ENCODE measurements at places on chromosomes 12 and 14.

DNA sequence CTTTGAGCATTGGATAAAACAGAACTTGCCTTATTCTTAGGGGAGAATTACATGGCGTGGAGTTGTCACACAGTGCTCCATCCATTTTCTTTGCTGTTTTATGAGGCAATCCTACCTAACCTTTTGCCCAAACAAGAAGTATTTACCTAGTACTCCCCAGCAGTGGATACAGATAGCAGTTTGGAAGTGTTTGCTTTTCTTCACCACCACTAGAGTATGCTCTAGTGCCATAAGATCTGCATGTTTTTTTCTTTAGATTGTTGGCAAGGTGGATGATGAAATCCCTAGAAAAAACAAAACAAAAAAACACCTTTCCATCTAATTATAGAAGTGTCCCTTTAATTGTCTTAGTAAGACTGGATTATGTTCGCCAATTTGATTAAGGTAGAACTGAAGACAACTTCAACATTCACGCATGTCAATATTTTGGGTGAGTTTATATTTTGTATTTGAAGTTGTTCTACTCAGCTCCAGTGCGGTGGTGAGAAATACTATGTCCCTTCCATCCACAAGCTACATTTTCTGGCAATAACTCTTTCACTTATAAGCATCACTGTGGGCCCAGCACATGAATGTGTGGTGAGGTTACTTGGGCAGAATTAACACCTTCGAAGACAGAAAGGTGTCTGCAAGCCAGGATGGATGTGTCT, 23.6 kb upstream of the TMEM260 start:
- DNase-seq: no peak

- no peak for DNase-seq
These were observed 5.6 kb upstream of the IL26 start for GRCh38 chr12:68231229-68231628.

DNA sequence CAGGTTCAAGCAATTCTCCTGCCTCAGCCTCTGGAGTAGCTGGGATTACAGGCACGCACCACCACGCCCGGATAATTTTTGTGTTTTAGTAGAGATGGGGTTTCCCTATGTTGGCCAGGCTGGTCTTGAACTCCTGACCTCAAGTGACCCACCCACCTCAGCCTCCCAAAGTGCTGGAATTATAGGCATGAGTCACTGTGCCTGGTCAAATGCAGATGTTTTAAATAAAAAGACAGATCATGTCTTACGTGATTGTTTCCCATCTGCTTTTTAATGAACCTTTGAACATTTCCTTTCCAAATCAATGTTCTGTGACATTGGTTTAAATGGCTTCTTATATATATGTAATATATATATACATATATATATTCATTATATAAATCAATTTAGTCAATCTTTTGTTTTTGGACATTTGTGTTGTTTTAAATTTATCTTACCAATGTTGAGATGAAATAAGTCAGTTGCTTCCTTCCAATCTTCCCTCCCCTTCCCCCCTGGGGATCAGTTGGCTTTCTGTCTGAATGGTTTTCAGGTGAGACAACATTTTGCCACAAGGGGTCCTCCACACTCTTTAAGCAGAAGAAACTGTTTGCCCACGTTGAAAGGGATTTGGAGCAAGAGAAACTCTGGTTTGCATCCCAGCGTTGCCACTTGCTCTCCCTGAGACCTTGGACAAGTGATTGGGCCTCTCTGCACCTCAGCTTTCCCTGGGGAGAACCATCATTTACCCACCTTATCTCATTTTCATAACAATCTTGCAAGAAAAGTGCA, 47.6 kb upstream of the RBM19 start:
- DNase-seq: no peak

- DNase-seq: no peak
These were observed 46.9 kb downstream of the KLHL28 start for GRCh38 chr14:44914849-44915248.

DNA sequence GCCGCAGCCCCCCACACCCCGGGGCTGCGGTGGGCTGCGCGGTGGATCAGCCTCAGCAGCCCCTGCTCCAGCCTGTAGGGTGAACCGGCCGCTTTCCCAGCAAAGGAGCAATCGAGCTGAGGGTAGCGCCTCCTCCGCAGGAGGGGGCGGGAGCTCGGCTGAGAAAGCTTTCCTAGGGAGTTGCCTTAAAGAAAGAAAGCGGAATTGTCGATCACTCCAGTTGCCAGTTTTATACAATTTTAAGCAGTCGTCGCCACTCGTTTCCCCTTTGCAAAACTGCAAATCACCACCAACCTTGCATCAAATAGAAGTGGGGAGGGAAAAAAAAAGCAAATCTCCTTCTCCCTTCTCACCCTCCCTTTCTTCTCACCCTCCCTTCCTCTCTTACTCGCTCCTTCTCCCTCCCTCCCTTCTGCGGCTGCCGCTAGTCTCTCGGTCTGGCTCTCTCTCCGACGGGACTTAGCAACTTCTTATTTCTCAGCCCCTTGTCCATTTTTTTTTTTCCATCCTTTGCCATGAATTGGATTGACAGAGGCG, at the start of gene PDE3A:
Gene PDE3A, plus strand, starts transcription at position 424 of the 537 bp plus-strand sequence. CDS start 748 bp downstream, outside the sequence.
- DNase-seq: no peak

DNA sequence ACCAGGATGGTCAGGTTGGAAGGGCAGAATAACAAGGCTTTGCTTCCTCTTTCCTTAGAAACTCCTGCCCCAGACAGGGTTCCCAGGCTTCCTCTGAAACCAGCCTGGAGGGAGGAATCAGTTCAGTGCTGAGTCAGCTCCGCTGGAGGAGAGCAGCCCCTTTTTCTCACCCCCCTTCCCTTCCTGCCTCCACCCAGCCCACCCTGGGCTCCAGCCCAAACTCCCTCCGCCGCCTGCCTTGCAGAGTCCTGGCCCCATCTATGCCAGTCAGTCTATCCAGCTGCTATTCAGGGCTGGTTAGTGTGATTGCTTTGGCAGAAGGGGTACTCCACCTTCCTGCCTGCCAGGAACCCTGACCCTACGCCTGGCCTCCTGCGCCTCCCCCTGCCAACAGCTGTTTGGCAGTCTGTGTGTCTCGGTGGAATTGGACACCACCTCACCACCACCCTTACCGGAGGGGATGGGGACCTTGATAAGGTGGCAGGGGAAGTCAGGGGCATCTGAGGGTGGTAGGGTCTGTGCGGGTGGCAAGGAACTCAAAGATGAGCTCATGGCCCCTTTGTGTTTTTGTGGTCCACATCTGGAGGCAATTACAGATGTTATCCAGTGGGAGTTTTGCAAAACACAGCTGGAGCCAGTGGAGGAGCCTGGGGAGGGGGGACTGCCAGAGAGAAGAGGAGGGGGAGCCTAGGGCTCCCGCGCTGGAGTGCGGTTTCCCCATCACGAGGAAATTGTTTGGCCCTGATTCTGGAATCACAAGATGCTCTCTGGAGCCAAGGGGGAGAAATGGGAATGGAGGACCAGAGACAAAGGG, 12.2 kb downstream of the MMP14 start:
- no peak for DNase-seq

Measured in activated gamma-delta T cell treated with anti-CD3 and anti-CD28 coated beads, Interleukin-2, amount 50 U/mL, for 16 hours (primary cell).